HuH-7.5 (cell line): ENCODE measurements at places on chromosomes 2 and 18.

- DNase-seq: no peak
Observed at GRCh38 chr2:165470361-165470760, 863 bp downstream of the CSRNP3 start.

- DNase-seq: peak; percentile 31
Observed at GRCh38 chr2:229407170-229407569, 136.1 kb upstream of the PID1 start.

DNA sequence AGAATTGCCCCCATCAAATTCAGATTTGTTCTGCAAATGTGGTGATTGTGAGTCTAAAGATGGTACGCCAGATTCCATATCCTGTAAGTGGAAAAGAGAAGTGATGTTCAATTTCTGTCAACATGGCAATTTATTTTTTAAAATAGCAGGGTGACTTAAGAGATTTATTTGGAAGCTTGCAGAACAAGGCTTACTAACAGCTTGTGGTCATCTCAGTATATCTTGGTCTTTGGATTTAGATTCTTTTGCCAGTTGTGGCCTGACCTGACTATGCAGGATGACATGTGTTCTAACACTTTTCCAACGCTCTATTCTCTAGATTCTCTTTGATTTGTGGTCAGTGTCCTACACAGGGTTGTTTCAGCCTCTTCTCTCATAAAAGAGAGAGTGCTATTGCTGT, 74.4 kb downstream of the MAP3K20 start:
- DNase-seq: no peak

DNA sequence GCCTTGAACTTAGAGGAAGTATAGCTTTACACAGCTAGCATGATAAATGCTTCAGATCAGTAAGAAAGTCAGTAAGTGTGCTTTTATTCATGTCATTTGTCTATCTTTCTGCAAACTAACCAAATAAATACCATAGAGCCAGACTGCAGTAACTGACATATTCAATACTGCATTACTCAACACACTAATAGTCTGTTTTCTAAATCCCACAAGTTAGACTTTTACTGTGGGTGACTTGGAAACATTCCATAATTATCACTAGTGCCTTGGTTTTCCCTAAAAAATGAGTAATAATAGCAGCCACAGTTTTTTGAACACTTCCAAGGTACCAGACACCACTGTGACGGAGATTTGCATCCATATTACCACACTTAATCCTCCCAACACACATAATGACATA, 33.0 kb downstream of the ACVR1 start:
- no peak for DNase-seq

DNA sequence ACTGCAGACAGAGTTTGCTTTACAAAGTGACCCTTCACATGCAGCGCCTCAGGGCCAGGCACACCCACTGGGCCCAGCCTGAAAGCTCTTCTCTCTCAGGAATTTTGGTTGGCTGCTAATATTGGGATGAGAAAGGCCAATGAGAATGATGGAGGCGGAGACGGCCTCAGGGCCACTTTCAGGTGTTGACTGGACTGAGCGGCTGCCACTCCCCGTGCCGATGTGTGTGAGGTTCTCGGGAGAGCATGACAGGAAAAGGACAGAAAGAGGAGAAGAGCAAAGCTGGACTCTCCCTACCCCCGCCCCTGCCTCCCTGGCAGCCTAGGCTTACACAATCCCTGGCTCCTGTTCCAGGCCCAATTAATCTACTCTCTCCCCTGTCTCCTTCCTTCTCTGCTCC, 155.7 kb downstream of the CELF4 start:
- no peak for DNase-seq

GRCh38 chr2:167761465-167762136, 485.8 kb downstream of the STK39 start:
- no peak for DNase-seq

- DNase-seq: no peak
Observed at GRCh38 chr2:52340171-52340570, 1308.2 kb upstream of the NRXN1 start.

- DNase-seq: no peak
Observed at GRCh38 chr2:120316528-120317179, 29.3 kb upstream of the INHBB start.

GRCh38 chr2:128689971-128690370, 371.3 kb upstream of the HS6ST1 start:
- DNase-seq: no peak
